Nephron progenitor cell (in vitro differentiated cells): ENCODE measurements at places on chromosomes 5 and 9.

DNA sequence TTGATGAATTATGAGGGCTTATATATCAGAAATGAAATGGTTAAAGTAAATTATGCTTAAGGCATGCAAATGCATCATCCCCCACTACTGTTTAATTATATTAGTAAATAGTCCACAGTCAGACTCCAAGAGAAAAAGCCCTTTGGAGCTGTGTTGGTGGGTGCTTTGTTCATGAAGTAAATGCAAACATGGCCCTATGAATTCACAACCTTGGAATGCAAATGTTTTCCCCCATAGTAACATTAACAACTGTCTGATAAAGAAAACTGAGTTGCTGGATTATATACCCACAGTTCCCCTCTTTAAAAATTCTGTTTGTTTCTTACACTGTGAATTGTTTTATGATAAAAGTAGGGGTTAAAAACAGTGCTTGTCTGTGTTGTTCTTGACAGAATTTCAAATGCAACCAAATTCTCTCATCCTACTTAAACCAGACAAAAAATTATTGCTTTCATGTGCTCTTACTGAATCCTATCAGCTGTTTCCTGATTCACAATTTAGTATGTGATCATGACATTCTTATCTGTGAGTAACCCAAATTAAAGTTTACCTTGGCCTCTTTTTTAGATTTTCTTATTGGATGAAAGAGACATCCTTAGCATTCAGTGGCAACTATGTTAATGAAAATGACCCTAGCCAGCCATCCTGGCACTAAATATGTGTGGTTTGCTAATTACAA is 48.5 kb upstream of the SNCAIP start:
- DNase-seq = no peak

- no peak for DNase-seq
Measured at GRCh38 chr5:68953231-68953874, 140.5 kb upstream of the SLC30A5 start.

- no peak for DNase-seq
Measured at GRCh38 chr9:10674586-10674985, 61.8 kb upstream of the PTPRD start.

GRCh38 chr5:61967681-61968080 is 338.3 kb upstream of the KIF2A start:
- DNase-seq = no peak

DNA sequence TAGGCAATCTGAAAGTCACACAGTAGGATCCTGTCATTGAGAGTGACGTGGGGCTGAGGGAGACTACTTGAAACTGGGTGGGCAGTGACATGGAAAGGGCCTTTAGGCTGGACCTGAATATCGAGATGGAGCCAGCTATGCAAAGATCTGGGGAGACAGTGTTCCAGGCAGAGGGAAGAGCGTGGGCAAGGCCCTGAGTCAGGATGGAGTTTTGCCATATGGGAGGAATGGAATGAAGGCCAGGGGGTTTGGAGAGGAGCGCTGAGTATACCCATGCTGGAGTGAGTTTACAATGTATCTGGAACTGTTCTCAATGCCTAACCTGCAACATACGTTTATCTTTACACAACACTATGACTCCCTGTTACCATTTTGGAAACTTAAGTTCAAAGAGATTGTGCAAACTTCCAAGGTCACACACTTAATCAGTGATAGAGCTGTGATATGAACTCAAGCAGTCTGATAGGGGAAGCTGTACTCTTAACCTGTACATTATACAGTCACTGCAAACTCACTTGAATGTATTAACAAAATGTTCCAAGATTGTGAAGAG is 33.5 kb downstream of the INSYN2B start:
- no peak for DNase-seq

DNA sequence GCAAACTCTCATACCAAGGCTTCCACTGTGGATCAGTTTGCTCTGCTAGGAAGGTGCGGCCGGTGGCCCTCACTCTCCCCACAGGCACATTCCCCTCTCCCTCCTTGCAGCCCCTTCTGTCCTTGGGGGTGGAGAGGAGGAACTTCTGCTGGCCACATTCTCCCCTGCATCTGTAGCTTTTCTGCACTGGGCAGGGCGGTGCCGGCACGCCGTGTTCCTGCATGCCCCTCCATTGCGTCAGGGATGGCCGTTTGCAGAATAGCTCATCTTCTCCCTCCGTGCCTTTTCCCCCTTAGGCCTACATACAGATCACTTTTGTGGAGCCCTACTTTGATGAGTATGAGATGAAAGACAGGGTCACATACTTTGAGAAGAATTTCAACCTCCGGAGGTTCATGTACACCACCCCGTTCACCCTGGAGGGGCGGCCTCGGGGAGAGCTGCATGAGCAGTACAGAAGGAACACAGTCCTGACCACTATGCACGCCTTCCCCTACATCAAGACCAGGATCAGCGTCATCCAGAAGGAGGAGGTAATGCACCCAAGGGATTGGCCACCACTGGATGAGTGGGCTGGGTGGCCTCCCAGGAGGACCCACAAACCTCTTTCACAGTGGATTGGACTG is 231.5 kb downstream of the DOCK8 start:
- DNase-seq = no peak

DNA sequence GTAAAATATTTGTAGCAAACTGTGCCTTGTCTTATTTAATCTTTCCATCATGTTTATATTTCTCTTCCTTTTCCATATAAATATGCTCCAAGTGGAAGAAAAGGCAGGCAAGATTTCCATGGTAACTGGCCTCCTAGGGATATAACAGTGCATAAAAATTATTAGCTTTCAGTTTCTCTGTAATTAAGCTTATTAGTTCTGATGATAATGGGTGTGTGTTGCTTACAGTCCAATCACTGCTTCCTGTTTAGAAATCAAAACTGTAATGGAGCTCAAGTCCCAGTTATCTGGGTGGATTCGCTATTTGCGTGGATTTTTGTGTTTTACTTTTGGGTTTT is 213.0 kb downstream of the PJA2 start:
- DNase-seq = no peak

DNA sequence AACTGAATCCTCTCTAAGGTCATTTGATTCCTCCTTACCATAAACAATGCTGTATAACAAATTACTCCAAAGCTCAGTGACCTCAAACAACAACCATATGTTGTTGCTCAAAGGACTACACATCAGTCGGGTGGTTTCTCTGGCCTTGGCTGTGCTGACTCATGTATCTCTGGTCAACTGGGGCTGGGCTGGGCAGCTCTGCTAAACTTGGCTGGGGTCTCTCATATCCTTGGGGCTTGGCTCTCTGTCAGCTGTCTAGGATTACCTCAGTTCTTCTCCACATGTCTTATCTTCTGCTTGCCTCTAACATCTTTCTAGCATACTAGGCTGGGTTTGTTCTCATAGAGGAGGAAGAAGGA is 86.4 kb downstream of the GALNT10 start:
- DNase-seq = no peak

GRCh38 chr5:86108825-86109224 is 508.9 kb upstream of the COX7C start:
- no peak for DNase-seq

GRCh38 chr5:124772457-124773200 is 26.2 kb upstream of the ZNF608 start:
- no peak for DNase-seq

- DNase-seq = peak; percentile 77
Measured at GRCh38 chr9:127809540-127810377, 7.1 kb downstream of the FPGS start.

DNA sequence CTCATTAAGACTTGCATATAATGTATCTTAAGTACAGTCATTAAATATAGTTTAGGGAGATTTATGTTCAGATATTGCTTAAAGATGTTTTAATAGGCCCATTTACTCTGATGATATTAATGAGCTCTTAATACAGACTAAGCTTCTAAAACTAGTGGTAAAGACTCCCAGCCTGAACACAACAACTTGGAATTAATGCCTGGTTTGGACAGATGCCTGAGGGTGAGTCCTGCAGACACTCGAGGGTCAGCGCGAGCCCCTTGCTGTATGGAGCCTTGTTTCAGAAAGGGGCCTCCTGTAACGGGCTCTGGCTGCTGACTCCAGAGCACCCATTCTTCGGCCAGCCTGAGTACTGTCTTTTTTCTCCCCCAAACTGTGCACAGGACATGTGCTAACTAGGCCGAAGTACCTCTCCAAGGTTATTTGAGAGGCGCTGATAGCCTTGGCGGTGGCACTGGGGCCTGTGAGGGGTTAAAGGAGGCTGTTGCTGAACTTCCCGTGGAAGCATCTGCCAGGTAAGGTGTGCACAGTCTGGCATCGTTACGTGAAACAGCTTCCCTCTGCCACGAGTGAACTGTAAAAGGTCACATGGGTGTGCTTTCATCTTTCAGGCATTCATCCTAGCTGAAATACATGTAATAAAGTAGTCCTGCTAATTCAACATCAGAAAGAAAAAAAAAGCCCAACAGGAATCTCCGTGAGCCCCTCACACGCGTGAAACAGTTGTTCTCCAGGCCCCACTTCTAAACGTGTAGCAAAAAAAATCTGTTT is 113.4 kb downstream of the MVB12B start:
- DNase-seq = no peak

DNA sequence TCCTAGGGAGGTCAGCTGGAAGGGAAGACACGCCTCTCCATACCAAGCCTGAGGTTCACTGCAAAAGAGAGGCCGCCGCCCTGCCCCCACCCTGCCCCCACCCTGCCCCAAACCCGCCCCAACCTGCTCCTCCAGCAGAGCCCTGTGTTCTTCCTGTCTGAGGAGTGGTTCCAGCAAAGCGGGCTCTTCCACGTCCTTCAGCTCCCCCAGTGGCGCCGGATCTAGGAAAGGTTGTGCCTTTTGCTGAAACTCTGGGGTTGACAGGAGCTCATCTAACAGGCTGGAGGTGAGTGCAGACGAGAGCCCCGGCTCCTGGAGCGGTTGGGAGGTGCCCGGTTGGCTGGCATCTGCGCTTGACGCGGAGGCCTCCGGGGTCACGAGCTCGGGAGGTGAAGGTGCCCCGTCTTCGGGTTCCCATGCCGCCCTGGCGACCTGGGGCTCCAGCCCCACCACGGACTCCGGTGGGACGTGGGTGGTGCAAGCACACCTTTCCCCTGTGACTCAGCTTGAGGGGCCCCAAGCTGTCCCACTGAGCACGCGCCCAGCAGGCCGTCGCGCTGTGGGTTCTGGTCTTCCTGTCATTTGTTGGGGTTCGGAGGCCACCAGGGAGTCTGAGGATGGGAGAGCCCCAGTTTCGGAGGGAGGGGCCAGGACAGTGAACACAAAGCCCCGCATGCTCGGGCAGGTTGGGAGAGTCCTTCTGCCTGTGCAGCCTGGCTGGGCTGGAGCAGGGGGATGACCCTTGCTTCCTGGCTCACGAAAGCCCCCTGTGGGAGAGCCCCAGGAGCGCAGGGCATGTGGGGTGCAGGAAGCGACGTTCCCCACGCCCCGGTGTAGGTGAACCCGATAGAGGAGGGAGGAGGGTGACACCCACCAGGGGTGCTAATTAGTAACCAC is 1467.1 kb downstream of the FOXD4L5 start:
- DNase-seq = peak; percentile 41

DNA sequence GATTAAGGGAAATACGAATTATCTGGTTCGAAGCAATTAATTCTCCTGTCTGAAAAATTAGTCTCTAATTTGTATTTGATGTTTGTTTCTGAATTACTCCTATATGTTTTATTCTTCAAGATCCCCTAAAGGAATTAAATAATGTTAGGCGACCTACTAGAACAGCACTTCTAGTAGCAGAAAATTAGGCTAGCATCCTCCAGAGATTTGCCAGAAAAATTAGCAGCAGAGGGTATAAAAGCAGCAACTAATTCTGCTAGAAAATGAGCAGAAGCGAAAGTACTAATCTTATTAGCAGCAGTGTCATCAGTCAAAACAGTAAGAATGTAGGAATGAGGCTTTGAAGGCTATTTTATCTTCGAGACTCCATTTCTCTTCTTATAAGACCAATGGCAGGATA is 114.3 kb upstream of the PJA2 start:
- no peak for DNase-seq

GRCh38 chr5:143186623-143187022 is 216.9 kb downstream of the NR3C1 start:
- no peak for DNase-seq

- DNase-seq = no peak
Measured at GRCh38 chr9:127961613-127962155, 19.1 kb downstream of the EEIG1 start.

DNA sequence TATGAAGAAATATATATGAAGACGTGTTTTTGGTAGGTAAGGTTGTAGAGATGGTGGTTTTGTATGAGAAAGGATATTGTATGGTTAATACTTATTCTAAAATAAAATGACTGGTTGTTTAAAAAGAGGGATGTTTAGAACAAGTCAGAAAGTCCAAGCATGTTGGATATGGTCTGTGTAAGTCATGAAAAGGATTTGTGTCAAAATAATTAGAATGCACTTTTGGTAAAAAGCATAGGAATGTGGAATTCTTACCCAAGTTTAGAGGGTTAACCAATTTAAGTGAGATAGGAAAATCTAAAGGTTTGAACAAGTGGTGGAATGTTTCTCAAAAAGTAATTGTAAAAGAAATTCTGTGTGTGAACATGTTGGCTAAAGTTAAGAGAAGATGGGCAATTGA is 1556.5 kb upstream of the C9orf72 start:
- no peak for DNase-seq

GRCh38 chr9:116365056-116365471 is 211.5 kb downstream of the PAPPA start:
- no peak for DNase-seq

DNA sequence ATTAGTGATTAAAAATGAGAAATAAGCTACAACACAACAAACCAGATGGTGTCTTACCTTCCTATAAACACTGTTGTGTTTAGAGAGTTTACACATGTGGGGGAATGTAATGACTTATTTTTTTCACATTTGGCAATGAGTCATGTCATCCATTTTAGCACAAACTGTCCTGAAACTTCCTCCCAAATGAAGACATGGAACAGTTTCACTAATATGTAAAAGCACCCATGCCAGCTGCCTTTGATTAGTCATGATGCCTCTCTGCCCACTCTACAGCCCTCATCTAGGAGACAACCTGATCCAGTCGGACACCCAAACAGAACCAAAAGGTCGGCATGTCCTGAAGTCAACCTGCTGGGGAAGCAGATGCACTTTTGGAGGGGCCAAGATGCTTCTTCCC is 98.2 kb downstream of the SEMA5A start:
- no peak for DNase-seq

DNA sequence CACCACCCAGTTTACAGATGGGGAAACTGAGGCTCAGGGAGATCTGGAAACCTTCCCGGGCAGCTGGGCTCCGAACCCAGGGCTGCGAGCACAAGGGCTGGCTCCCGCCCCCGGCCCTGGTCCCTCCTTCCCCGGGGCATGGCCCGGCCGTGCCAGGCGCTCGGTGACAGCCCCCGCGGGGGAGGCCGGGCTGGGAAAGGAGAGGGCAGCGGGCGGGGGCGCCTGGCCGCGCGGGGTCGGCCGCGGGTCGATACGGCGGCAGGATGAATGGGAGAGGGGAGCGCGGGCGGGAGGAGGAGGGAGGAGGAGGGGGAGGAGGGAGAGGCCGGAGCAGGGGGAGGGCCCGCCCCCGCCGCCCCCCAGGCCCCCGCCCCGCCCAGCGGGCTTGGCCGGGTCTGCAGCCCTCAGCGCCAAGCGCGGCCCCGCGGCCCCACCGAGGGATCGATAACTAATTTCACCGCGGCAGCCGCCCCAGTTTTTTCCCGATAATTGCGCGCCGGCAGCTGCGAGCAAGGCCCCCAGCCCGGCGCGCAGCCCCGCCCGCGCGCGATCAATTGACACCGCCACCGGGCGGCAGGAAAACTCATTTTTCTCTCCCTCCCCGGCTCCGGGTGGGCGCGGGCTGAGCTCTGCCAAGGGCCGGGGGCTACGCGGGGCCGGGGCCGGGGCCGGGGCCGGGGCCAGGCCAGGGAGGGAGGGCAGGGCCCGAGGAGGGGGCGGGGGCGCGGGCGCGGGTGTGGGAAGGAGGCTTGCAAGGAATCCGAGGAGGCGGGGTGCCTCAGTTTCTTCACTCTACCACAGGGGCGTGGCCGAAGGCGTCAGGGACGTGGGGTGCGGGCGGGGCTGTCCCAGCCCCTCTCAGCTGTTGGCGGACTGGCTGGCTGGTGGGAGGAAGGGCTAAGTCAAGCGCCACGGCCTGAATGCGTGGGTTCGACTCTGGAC is 52.1 kb downstream of the C9orf50 start:
- peak; percentile 79 for DNase-seq
